Transverse colon (tissue), 4 donors: ENCODE measurements at places on chromosomes 4 and X. TPM values are rescaled to one million over a fixed set of nuclear protein-coding genes. Genes with fewer than 3 reads are reported as not detected.

GRCh38 chrX:101485212-101485949 is at the start of gene ARMCX4:
TSS of gene ARMCX4 (plus strand) at chrX:101485456. CDS start at chrX:101488590, 3,134 bp downstream.
- peak within 1 kb of the TSS; percentile 10 for H3K4me3 ChIP-seq
- no peaks in the 10 kb centered on the region for H3K36me3 ChIP-seq

DNA sequence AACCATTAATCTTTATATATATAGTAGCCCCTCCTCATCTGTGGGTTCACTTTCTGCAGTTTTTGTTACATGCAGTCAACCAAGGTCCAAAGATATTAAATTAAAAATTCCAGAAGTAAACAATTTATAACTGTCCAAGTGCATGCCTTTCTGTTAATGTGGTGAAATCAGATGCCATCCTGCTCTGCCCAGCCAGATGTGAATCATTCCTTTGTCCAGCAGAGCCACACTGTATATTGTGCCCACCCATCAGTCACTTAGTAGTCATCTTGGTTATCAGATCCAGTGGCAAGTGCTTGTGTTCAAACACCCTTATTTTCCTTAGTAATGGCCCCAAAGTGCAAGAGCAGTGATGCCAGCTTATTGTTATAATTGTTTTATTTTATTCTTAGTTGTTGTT is 17.2 kb upstream of the PRDM5 start:
- no peaks in the 10 kb centered on the region for H3K4me1 ChIP-seq
- no peaks in the 10 kb centered on the region for H3K36me3 ChIP-seq
- no peak overlapping the region for H3K4me3 ChIP-seq
- H3K27ac ChIP-seq = no peak overlapping the region
- H3K27me3 ChIP-seq = no peaks in the 10 kb centered on the region
- DNase-seq = no peak

DNA sequence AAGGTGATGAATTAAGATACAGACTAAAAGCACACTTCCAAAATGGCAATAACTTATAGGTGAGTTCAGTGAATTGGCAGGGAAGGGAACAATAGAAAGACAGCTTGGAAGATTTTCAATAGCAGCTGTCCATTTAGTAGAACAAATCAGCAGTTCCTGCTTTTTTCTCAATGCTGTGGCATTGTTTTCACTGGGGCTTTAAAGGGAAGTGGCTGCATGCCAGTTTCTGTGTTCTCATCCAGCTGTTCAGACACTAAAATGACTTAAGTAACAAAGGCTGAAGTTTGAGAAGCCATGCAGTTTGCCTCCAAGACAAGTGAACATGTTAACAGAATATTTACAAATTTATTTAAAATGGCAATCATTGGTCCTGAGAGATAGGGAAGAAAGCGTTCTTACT is 291.9 kb downstream of the FAM47A start:
- H3K36me3 ChIP-seq = no peaks in the 10 kb centered on the region
- H3K27ac ChIP-seq = no peak overlapping the region
- no peaks in the 10 kb centered on the region for H3K4me1 ChIP-seq
- DNase-seq = no peak
- no peaks in the 10 kb centered on the region for H3K27me3 ChIP-seq

- DNase-seq = no peak
- no peaks in the 10 kb centered on the region for H3K27me3 ChIP-seq
- no peaks in the 10 kb centered on the region for H3K36me3 ChIP-seq
- H3K4me3 ChIP-seq = no peak overlapping the region
- H3K4me1 ChIP-seq = no peaks in the 10 kb centered on the region
These were observed 96.2 kb upstream of the IL1RAPL2 start for GRCh38 chrX:104469771-104470170.

GRCh38 chr4:7132249-7132648 is 60.1 kb upstream of the SORCS2 start:
- H3K27ac ChIP-seq = no peak overlapping the region
- peaks cover 4% of the 10 kb centered on the region for H3K4me1 ChIP-seq
- no peaks in the 10 kb centered on the region for H3K27me3 ChIP-seq
- H3K36me3 ChIP-seq = no peaks in the 10 kb centered on the region
- no peak overlapping the region for H3K4me3 ChIP-seq

DNA sequence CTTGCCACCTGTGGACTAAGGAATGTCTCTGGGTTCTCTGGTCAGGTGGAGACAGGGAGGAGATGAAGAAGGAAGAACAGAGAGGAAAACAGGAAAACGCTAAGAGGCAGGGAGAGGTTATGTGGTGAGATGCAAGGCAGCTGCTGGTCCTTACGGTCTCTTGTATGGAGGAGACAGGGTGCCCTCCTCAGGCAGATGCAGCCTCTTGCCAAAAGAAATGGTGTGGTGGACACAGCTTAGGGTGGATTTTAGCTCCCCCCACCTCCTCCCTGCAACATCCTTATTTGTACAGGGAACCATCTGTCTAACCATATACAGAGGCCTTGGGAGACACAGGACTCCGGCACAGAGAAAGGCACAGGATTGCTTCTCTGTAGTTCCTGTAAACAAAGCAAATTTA is 9.7 kb downstream of the OCIAD2 start:
- no peak for DNase-seq
- no peak overlapping the region for H3K4me3 ChIP-seq
- H3K36me3 ChIP-seq = peaks cover 23% of the 10 kb centered on the region
- no peaks in the 10 kb centered on the region for H3K27me3 ChIP-seq

DNA sequence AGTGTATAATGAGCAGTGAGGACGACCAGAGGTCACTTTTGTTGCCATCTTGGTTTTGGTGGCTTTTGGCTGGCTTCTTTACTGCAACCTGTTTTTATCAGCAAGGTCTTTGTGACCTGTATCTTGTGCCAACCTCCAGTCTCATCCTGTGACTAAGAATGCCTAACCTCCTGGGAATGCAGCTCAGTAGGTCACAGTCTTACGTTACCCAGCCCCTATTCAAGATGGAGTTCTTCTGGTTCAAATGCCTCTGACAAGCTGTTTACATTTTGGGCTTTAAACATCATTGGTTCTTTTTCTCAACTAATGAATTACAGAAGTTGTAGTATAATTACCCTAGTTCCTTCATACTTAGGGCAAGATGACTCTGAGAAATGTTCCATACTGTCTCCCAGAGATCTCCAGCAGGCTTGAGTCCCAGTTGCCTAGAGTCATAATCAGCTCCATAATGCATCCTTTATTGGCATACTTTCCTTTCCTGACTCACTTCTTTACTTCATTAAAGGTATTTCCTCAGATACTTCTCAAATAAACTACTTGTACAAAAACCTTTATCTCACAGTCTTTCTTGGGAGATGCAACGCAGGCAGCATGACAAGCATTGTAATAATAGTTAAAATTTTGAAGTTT is 136.5 kb downstream of the KDM6A start:
- no peak for DNase-seq
- H3K4me1 ChIP-seq = no peaks in the 10 kb centered on the region
- no peaks in the 10 kb centered on the region for H3K27me3 ChIP-seq
- H3K27ac ChIP-seq = no peak overlapping the region
- no peak overlapping the region for H3K4me3 ChIP-seq
- no peaks in the 10 kb centered on the region for H3K36me3 ChIP-seq

DNA sequence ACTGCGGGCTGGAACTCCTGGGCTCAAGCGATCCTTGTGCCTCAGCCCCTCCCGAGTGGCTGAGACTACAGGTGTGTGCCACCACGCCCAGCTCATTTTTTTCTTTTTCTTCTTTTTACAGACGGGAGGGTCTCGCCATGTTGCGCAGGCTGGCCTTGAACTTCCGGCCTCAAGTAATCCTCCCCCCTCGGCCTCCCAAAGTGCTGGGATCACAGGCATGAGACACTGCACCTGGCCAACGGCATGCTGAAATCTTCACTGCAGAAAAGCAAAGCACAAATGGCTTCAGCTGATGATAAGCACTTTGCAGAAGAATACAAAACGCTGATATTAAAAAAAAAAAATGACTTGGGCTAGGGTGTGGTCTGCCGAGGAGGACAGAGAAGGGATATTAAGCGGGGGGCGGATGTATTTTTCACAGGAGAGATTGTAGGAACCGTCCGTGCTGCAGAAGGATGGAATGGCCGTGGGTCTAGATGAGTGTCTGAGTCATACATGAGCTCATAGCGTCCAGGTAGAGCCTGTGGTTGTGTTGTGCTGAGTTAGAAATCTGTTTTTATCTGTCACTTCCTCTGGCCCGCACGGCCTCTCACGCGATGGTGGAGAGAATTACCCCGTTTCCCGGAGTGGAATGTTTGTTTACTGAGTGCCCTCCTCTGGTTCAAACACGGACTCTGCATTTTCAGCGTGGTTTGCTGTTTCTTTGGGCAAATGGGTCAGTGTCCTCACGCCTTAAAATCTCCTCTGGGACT is 8.5 kb upstream of the AKAP17A start:
- no peaks in the 10 kb centered on the region for H3K36me3 ChIP-seq
- no peak overlapping the region for H3K4me3 ChIP-seq

DNA sequence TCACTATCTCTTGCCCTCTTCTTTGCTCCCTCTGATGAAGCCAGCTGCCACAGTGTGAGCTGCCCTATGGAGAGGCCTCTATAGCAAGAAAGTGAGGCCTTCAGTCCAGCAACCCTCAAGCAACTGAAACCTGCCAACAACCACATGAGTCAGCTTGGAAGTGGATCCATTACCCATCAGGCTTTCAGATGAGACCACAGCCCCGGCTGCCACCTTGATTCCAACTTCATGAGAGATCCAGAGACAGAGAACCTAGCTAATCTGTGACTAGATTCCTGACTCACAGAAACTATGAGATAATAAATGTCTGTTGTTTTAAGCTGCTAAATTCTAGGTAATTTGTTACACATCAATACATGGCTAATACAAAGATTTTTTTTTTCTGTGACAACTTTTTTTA is 20.4 kb upstream of the WAS start:
- H3K4me3 ChIP-seq = no peak overlapping the region
- no peak for DNase-seq
- H3K27me3 ChIP-seq = no peaks in the 10 kb centered on the region
- H3K27ac ChIP-seq = no peak overlapping the region

DNA sequence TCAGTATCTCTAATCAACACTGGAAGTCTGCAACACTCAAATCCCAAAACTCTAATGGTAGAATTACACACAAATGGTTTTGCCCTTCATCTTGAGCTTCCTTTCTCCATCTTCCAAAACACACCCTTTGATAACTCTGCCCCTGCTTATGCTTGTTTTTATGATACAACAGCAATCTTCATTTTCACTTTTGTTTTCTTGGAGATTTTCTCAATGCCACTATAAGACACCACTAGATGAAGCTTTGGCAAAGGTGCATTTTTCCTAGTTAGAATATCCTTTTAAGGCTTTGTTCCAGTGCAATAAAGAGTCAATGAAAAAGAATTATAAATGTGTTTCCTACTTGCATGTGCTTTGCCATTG is 472.4 kb upstream of the NWD2 start:
- H3K27ac ChIP-seq = no peak overlapping the region
- H3K4me3 ChIP-seq = no peak overlapping the region
- no peaks in the 10 kb centered on the region for H3K36me3 ChIP-seq
- no peaks in the 10 kb centered on the region for H3K27me3 ChIP-seq

DNA sequence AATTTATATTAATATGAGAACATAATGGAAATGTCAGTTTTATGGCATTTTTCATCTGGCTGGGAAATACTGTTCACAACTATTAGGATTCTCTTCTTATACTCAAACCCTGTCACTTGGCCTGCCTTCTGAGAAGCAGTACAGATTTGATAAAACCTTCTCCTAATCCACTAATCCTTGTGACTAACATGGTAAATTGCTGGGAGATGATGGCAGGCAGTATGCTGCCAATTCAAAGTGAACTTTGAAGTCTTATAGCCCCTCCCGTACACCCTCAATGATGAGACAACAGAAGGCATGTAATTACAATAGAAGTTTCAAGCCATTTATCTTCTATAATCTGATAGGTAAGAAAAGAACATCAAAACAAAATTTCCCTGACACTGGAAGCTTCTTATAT is 36.9 kb downstream of the PAQR3 start:
- peaks cover 22% of the 10 kb centered on the region for H3K4me1 ChIP-seq
- no peak overlapping the region for H3K4me3 ChIP-seq
- H3K27ac ChIP-seq = no peak overlapping the region

- H3K27ac ChIP-seq = no peak overlapping the region
- H3K27me3 ChIP-seq = no peaks in the 10 kb centered on the region
- no peak overlapping the region for H3K4me3 ChIP-seq
- DNase-seq = peak; percentile 20
- H3K36me3 ChIP-seq = no peaks in the 10 kb centered on the region
These were observed 2.9 kb upstream of the USP53 start for GRCh38 chr4:119209586-119209985.

DNA sequence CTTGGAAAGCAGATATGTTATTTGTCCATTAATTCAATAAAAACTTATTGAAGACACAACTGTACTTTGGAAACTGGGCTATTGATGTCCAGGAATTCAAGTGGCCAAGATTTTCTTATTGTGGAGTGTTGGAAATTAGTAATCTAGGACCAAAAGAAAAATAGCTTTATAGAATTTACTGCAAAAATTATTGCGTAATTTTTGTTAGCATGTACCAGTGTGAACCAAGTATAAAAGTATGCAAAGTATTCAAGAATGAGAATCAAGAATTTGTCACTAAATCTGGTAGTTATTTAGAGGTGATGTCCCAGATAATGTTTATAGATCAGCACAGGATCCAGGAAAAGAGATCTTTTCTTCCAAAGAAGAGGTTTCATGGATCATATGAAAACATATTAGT is 468.9 kb upstream of the CTSO start:
- H3K36me3 ChIP-seq = no peaks in the 10 kb centered on the region
- no peak overlapping the region for H3K4me3 ChIP-seq
- no peak overlapping the region for H3K27ac ChIP-seq

The RAB39B gene
- not detected for total RNA-seq

The HTN1 gene
- not detected for total RNA-seq

The HSFX1 gene
- 7.9 TPM for total RNA-seq

The SPIN2A gene
- 1.2 TPM for total RNA-seq

The GRID2 gene
- not detected for total RNA-seq
